ENCODE measurements at places on chromosomes 1 and 21. TPM values are rescaled to one million over a fixed set of nuclear protein-coding genes. Genes with fewer than 3 reads are reported as not detected.

C1orf167 gene
- not detected for total RNA-seq

HSD3B1 gene
- not detected for total RNA-seq

A3GALT2 gene
- not detected for total RNA-seq

PYHIN1 gene
- total RNA-seq = 11.5 TPM

CSRP1 gene
- 78.7 TPM for total RNA-seq

DOP1B gene
- total RNA-seq = 30.3 TPM

KCNK1 gene
- total RNA-seq = not detected

OSCP1 gene
- 0.66 TPM for total RNA-seq

RXFP4 gene
- not detected for total RNA-seq

DNA sequence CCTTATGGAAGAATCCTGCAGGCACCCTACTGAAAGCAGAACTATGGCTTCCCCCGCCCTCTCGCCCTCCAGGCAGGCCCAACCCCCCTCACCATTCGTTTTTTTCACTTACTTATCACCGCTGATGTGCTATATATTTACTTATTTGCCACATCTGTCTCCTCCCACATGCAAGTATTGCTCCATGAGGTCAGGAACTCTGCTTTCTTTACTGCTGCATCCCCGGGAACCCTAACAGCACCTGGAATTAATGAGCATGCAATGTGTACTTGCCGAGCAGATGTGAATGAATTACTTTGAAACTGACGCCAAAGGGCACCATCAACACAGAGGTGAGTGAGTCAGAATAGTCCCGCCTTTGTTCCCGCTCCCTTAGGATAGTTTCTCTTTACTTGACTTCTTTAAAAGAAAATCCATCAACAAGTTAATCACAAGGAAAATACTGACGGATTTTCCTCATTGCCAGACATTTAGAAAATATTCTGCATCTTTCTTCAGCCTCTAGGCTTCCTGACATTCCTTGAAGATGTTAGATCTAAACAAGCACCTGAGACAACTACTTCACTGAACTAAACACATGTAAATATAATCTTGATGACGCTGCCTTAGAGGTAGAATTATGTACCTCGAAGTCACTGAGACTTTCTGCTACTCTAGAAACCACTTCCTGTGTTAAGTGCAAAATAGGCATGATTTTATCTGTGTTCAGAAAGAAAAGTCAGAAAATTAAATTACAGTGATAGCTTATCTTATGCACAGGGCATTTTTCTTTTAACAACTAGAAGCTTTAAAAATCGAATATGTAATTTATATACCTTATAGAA lies 17.5 kb upstream of the RAB4A start:
- peak; percentile 33 for DNase-seq

DNA sequence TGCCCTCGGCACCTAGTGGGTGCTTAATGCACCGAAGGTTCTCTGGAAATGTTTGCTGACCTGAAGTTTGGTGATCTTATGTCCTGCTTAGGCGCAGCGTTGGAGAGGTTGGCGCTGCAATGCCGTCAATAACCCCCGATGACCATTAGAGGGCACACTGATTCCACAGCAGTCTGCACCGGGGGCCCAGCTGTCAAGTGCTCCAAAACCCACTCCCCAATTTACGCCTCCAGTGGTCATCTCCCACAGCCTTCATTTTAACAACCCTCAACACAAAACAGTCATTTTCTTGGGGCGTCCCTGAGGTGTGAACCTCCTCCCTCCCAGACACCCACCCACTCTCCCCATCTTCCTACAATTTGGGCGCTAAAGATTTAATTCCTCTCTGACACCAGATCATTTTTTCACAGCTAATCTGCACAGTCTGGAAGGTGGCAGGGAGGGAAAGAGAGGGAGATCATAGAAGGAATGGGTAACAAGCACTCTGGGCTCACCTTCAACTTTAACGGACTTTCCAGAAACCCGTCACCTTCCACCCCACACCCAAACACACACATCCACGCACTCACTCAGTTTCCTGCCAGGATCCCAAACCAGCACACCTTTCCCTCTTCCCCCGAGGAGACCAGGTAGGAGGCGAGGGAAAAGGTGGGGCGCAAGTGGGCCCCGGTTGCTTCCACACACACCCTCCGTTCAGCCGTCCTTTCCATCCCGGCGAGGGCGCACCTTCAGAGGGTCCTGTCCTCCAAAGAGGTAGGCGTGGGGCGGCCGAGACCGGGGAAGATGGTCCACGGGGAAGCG lies 570 bp upstream of the NPR1 start:
- peak; percentile 66 for DNase-seq

- DNase-seq = no peak
These were observed 14.1 kb downstream of the MTR start for GRCh38 chr1:236809148-236809547.

DNA sequence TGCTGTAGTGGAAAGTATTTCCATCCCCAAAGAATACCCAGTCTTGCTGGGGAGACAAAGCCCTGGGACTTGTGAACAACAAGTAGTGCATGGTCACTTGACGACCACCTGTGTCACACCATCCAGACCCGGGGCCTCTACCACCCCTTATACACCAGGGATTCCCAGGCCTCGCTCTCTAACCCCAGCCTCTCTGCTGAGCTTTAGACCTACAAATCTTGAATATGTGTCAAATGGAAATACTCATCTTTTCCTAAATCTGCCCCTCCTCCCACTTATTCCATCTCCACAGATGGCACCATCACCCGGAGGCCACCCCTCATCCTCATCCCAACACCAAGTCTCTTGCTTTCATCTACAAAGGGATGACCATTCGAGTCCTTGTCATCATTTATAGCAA lies 875 bp upstream of the RNASEL start:
- DNase-seq = no peak

- DNase-seq = no peak
These were observed 32.0 kb upstream of the IGSF5 start for GRCh38 chr21:39712976-39713375.

DNA sequence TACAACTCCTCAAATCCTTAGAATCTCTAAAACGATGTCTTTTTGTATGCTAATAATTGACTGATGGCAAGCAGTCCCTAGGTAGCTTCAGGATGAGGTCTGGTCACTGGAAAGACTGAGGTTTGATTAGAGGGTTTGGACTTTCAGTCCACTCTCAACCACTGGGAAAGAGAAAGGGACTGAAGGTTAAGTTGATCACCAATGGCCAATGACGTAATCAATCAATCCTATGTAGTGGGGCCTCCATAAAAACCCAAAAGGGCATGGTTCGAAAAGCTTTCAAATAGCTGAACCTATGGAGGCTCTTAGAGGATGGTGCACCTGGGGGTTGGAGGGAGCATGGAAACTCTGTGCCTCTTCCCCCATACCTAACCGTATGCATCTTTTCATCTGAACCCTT lies 39.6 kb upstream of the DNASE2B start:
- DNase-seq = no peak

- DNase-seq = no peak
These were observed 101.0 kb downstream of the AJAP1 start for GRCh38 chr1:4755301-4755845.

DNA sequence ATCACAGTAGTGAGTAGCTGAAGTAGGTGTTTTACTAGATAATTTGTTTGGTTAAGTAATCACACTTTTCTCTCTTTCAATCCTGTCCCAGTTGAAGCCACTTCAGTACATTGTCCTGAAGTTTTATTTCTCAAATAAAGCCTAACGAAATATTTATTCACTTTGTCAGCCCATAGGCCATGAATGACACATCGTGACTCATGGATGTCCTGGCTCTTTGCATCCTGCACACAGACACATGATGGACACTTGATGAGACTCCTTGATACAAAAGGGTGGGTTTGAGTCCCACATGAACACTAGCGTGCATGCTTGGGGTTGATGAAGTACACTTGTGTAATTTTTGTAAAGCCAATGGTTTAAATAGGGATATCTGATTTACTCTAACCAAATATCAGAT lies 22.7 kb upstream of the LAMC2 start:
- no peak for DNase-seq

DNA sequence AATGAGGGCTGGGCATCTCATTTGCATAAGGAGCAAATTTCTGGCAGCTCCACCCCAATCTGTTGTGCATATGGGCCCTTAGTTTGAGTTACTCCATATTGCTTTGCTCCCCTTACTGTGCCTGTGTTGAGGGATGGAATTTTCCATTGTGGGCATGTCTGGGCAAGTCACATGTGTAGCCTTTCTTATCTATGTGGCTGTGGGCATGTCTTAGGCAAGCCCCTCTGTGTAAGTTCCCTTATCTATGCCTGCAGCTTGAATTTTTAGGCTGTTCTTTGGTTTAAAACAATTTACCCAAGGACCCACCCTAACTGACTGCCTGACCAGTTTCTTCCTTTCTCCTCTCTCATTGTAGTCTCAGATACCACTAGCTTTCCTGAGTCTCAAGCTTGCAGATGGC lies 405.7 kb upstream of the NCAM2 start:
- no peak for DNase-seq

- DNase-seq = no peak
These were observed 36.9 kb downstream of the WDR64 start for GRCh38 chr1:241688940-241689368.

- no peak for DNase-seq
These were observed 109.1 kb upstream of the LMO4 start for GRCh38 chr1:87219626-87220025.

DNA sequence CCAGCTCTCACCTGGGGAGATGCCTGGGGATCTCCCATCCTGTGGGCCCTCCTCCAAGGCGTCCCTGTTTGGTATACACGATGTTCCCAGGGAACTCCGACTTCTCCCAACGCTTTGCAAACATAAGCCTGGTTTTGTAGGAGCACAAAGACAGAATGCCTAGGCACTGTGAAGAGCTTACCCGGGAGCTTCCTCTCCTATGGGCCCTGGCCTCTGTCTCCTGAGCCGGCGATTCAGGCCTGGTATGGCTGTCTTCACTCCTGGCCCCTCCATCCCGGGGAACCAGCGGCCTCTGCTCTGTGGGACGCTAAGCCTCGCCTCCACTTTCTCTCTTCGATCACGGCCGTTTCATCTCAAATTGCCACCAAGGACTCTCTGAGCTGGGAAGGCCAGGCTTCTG lies 59.6 kb upstream of the ACTRT2 start:
- DNase-seq = no peak

- DNase-seq = peak; percentile 68
These were observed 69.2 kb downstream of the FASLG start for GRCh38 chr1:172727956-172728603.

GRCh38 chr1:219897914-219898313 lies 30.4 kb downstream of the SLC30A10 start:
- no peak for DNase-seq

- no peak for DNase-seq
These were observed 11.8 kb downstream of the SLC6A9 start for GRCh38 chr1:44019466-44019948.

DNA sequence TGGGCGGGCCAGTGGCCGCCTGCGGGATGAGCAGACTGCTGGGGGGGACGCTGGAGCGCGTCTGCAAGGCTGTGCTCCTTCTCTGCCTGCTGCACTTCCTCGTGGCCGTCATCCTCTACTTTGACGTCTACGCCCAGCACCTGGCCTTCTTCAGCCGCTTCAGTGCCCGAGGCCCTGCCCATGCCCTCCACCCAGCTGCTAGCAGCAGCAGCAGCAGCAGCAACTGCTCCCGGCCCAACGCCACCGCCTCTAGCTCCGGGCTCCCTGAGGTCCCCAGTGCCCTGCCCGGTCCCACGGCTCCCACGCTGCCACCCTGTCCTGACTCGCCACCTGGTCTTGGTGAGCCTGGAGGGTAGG lies 2.1 kb downstream of the B4GALT2 start:
- no peak for DNase-seq

- no peak for DNase-seq
These were observed 109.7 kb upstream of the ZBTB40 start for GRCh38 chr1:22341791-22342605.

GRCh38 chr1:1959840-1960479 lies 40.9 kb upstream of the TMEM52 start:
- peak; percentile 82 for DNase-seq

DNA sequence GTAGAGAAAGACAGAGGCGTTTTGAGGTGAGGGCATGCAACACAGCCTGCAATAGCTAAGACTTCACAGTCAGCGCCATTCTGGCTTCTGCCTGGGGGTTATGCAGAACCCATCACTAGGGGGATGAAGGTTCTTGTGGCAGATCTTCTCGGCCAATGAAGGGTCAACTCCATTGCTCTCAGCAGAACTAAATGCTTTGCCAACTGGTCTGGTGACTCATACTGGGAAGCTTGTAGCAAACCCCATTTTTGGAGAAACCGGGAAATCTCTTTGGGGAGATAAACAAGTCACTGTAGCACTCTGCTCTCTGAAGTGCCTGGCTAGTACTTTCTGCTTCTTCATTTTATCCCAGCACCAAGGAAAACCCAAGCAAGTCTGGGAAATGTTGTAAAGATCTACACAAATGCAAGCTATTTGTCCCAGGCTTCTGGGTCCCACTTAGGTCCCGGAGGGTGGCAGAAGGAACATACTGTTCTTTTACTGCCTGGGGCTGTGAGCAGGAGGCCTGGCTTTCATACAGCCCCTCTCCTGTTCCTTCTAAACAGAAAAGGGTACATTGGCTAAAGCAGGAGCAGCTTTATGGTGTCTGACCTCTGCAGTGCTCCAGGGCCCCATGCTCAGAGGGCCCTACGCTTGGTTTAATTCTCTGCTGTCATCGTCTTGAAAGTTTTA lies 28.8 kb downstream of the SHISA4 start:
- DNase-seq = no peak

GRCh38 chr1:99264201-99265021 lies at the start of gene PLPPR4:
PLPPR4 (plus strand) TSS chr1:99264492; CDS start chr1:99264594, 102 bp downstream.
- no peak for DNase-seq

GRCh38 chr1:160759740-160760139 lies 20.7 kb downstream of the SLAMF7 start:
- no peak for DNase-seq

DNA sequence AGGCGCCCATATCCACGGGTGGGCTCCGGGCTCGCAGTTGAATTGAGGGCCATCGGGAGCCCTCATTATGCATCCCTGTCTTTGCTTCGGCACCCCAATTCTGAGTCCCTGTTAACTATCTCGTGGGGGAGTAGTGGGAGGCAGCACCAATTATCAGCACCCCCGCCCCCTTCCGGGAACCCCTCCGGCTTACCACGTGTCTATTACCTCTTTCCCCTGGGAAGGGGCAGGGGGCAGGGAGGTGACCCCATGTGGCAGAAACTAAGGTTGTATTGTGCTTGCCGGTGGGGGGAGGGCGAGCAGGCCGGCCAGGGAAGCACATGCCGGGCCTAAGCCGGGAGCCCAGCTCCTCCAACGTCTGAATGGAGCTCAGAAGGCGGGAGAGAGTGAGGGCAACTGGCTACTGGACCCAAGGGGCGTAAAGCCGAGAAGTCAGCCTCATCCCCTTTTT lies 1.0 kb downstream of the LIN28A start:
- DNase-seq = no peak

GRCh38 chr21:45228171-45228641 lies 59.5 kb downstream of the POFUT2 start:
- DNase-seq = peak; percentile 79
